ENCODE measurements at places on chromosomes 5 and 9. TPM values are rescaled to one million over a fixed set of nuclear protein-coding genes. Genes with fewer than 3 reads are reported as not detected.
A peak's percentile ranks its signal among the peaks of the same experiment; 100 is the strongest.

GRCh38 chr5:173850659-173851058, 37.5 kb upstream of the CPEB4 start:
- H3K27ac ChIP-seq: no peak overlapping the region
- no peaks in the 10 kb centered on the region for H3K27me3 ChIP-seq
- H3K4me3 ChIP-seq: no peak overlapping the region
- no peak for DNase-seq
- H3K4me1 ChIP-seq: no peaks in the 10 kb centered on the region

DNA sequence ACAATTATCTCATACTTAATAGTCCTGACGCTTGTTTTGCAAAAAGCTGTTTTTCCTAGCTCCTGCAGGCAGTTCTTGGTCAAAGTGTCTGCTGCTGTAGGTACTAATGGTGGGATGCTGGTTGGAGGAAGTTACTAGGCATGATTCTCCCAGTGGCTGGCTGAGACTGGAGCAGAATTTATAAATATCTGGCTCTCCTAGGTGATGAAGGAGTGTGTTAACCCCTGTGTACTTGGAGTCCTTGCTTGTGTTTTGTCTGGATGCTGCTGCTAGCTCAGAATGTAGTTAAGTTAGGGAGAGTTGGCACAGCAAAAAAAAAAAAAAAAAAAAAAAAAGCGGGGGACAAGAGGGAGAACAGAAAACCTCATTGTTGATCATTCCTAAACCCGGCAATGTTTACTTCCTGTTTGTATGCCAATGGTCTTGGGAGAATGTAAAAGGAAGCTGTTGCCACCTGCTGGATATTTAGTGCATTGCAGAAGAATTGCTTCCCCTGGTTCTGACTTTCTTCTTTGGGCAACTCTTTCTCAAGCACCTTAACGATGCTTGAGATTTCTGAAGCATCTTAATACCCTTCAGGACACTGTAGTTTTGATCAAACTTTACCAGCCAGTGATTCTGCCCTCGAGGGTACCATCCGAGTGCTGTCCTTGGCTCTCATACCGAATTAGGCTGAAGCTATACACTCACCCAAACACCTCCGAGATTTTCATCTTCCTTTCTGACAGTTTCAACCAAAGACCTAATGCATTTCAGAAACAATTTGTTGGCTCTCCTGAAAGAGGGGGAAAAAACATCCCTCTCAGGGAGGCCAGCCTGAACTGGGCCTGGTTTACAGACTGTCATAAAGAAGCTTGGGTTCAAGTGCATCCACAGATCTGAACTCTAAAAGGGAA, 71.7 kb upstream of the WWC1 start:
- H3K27ac ChIP-seq: no peak overlapping the region
- peaks cover 6% of the 10 kb centered on the region for H3K4me1 ChIP-seq
- no peak for DNase-seq
- H3K36me3 ChIP-seq: no peaks in the 10 kb centered on the region
- no peak overlapping the region for H3K4me3 ChIP-seq
- H3K27me3 ChIP-seq: no peaks in the 10 kb centered on the region

DNA sequence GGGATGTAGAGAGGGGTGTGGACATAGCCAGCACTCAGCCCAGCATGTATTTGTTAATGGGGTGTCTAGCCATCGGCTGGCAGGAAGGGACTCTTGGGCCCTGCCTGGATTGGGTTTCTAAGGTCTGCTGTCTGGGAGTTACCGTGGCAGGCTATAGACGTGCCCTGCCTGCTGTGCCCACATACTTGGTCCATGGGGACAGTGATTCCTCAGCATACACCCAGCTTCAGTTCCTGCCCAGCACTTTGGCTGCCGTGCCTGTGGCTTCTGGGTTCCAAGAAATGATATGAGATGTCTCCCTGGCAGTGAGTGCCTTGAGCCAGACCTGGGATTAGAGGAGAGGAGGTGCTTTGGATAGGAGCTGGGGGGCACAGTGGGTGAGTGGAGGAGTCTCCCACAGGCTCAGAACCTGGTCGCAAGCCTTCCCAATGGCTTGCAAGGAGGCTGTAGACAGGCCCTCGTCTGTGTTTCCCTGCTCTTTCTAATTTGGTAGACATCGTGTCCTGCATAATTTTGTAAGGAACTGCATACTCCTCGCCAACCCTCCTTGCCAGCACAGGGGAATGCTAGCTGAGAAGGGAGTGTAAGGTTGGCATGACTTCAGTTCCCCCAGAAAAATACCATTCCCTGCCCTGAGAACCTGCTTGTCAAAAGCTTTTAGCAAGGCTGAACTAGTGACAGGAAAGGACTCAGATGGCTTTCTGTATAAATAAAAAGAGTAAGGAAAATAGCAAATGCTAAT, 287.9 kb downstream of the ZSWIM6 start:
- no peaks in the 10 kb centered on the region for H3K36me3 ChIP-seq
- no peak for DNase-seq
- peaks cover 4% of the 10 kb centered on the region for H3K4me1 ChIP-seq
- H3K27me3 ChIP-seq: no peaks in the 10 kb centered on the region

- no peak for DNase-seq
- H3K36me3 ChIP-seq: no peaks in the 10 kb centered on the region
- H3K27ac ChIP-seq: peak overlapping the region; percentile 28
These were observed 8.9 kb downstream of the NR2F1-AS1 start for GRCh38 chr5:93572101-93572607.

GRCh38 chr9:21902136-21902535, 92.1 kb downstream of the CDKN2A start:
- no peak overlapping the region for H3K4me3 ChIP-seq
- H3K27me3 ChIP-seq: no peaks in the 10 kb centered on the region
- no peak overlapping the region for H3K27ac ChIP-seq

- no peak overlapping the region for H3K27ac ChIP-seq
- no peak for DNase-seq
- no peaks in the 10 kb centered on the region for H3K36me3 ChIP-seq
These were observed 49.6 kb upstream of the ITGA1 start for GRCh38 chr5:52738095-52738506.

DNA sequence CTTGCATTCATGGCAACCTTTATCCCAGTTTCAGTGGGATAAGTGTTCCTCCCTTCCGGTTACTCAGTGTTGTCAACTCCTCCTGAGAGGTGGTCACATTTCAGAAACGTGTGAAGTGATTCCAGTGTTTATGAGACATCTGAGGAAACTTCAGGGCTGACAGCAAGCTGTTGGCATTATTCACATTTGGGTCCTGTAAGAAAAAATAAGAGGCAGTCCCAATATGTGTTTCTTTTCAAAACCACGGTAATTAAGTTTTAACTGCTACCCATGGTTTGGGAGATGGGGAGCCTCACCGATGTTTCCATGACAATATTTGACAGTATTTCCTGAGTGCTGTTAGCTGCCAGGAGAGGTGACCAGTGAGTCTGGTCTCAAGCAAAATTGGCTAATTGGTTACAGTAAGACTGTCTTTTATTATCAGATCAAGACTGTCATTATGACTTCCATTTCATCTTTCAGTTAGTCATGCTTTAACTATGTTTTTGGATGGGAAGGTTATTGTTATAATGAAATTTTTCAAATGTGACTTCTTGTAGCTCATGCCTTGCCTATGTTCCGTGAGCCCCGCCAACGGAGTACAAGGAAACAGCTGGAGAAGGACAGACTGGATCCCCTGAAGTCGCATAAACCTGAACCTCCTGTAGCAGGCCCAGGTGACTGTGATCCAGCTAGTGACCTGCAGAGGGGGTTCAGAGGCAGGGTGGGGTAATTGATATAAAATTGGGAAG, 115.3 kb downstream of the GDNF start:
- H3K27me3 ChIP-seq: no peaks in the 10 kb centered on the region
- H3K36me3 ChIP-seq: peaks cover 29% of the 10 kb centered on the region
- no peak for DNase-seq
- H3K4me3 ChIP-seq: no peak overlapping the region
- no peaks in the 10 kb centered on the region for H3K4me1 ChIP-seq
- H3K27ac ChIP-seq: no peak overlapping the region

GRCh38 chr9:82491604-82492003, 503.0 kb downstream of the SPATA31D1 start:
- H3K36me3 ChIP-seq: no peaks in the 10 kb centered on the region
- DNase-seq: no peak
- H3K27ac ChIP-seq: no peak overlapping the region
- no peaks in the 10 kb centered on the region for H3K27me3 ChIP-seq
- H3K4me1 ChIP-seq: peaks cover 32% of the 10 kb centered on the region
- H3K4me3 ChIP-seq: no peak overlapping the region

DNA sequence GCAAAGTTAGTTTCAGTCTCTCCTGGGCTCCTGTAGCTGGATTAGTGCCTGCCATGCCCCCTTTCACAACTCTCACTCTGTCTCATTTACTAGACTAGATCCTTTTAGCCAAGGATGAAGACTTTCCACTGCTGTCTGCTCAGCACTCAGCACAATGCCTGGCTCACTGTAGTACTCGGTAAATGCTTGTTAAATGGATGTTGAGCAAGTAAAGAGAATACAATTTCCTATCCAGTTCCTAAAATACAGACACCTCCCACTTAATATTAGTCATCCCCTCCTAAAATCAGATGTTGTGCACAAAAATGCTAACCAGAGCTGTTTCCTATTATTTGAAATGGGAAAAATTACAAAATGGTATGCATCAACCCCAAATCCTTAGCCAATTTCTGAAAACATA, 195.8 kb downstream of the SREK1 start:
- no peak for DNase-seq
- H3K27me3 ChIP-seq: no peaks in the 10 kb centered on the region
- H3K27ac ChIP-seq: no peak overlapping the region
- no peak overlapping the region for H3K4me3 ChIP-seq
- H3K4me1 ChIP-seq: no peaks in the 10 kb centered on the region

GRCh38 chr9:81182431-81182830, 506.9 kb downstream of the TLE1 start:
- no peaks in the 10 kb centered on the region for H3K36me3 ChIP-seq
- no peaks in the 10 kb centered on the region for H3K4me1 ChIP-seq
- H3K27me3 ChIP-seq: no peaks in the 10 kb centered on the region
- no peak overlapping the region for H3K4me3 ChIP-seq
- H3K27ac ChIP-seq: no peak overlapping the region

- no peak overlapping the region for H3K4me3 ChIP-seq
- H3K4me1 ChIP-seq: no peaks in the 10 kb centered on the region
- no peaks in the 10 kb centered on the region for H3K36me3 ChIP-seq
- DNase-seq: no peak
- H3K27ac ChIP-seq: no peak overlapping the region
- H3K27me3 ChIP-seq: no peaks in the 10 kb centered on the region
These were observed 116.2 kb upstream of the TBCA start for GRCh38 chr5:77892061-77893010.

DNA sequence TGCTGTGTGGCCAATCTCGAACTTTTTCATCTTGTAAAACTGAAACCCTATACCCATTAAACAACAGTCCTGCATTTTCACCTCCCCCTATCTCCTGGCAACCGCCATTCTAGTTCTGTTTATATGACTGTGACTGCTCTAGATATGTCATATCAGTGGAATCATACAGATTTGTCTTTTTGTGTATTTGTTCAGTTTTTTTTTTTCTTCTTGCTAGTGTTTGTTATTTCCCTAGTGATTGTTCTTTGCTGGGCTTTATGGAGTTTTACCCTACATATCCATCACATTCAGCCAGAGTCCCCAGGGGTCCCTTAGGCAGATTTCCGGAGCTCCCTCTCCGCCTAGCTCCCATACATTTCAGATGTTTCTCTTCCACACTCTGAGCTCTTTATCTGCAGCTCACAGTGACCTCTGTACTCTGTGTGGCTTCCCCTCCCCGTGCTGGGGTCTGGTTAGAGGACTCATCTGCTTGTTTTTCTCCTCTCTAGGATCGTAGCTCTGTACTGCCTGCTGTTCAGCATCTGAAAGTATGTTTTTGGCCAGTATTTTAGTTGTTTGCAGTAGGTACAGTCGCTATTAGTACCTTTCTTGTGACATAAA, 25.1 kb upstream of the CARTPT start:
- H3K36me3 ChIP-seq: no peaks in the 10 kb centered on the region
- H3K4me1 ChIP-seq: no peaks in the 10 kb centered on the region
- H3K27ac ChIP-seq: no peak overlapping the region
- no peak for DNase-seq
- H3K27me3 ChIP-seq: no peaks in the 10 kb centered on the region

GRCh38 chr9:129149442-129149841, 28.6 kb downstream of the IER5L start:
- no peaks in the 10 kb centered on the region for H3K27me3 ChIP-seq
- peaks cover 37% of the 10 kb centered on the region for H3K4me1 ChIP-seq
- no peak overlapping the region for H3K4me3 ChIP-seq
- no peak for DNase-seq

DNA sequence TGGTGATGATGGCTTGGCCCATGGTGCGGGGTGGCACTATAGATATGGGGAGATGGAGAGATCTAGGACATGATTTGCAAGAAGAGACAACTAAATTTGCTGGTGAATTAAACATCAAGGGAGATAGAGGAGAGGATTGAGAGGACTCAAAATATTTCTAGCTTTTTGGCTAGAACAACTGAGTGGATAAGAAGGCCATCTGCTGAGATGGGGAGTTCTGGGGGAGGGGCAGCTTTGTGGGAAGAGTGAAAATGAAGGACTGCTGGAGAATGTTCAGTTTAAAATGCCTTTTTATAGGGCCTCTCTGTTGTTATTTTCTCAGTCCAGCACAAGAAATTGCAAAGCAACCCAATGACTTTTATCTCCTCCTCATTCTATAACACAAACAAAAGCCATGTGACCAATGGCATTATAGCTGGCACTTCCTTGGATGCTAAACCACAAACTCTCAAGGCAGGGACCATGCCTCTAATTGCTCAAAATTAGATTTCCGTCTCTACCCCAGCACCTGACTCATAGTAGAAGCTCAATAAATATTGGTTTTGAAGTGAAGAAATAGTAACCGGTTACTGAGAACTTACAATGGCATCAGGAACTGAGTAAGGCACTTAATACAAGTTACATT, 29.8 kb downstream of the JAKMIP2 start:
- no peak overlapping the region for H3K4me3 ChIP-seq
- no peaks in the 10 kb centered on the region for H3K4me1 ChIP-seq
- no peaks in the 10 kb centered on the region for H3K36me3 ChIP-seq

Gene AOPEP
- 305 TPM for total RNA-seq

Gene ATG10
- total RNA-seq: 4.2 TPM

Gene PCDHB5
- 2.9 TPM for total RNA-seq

Gene SPATA6L
- 3.9 TPM for total RNA-seq

Gene NOXA1
- total RNA-seq: 2.9 TPM

Gene MYMK
- not detected for total RNA-seq

Gene KIAA0825
- 2.5 TPM for total RNA-seq

Gene PLAC8L1
- not detected for total RNA-seq

Gene WDR38
- total RNA-seq: not detected

Gene FCHO2
- 32.9 TPM for total RNA-seq

Data from vagina (tissue), 2 donors.